ENCODE measurements at places on chromosomes 6 and 20.

DNA sequence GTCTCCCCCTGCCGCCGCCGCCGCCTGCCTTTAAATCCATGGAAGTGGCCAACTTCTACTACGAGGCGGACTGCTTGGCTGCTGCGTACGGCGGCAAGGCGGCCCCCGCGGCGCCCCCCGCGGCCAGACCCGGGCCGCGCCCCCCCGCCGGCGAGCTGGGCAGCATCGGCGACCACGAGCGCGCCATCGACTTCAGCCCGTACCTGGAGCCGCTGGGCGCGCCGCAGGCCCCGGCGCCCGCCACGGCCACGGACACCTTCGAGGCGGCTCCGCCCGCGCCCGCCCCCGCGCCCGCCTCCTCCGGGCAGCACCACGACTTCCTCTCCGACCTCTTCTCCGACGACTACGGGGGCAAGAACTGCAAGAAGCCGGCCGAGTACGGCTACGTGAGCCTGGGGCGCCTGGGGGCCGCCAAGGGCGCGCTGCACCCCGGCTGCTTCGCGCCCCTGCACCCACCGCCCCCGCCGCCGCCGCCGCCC lies 474 bp downstream of the CEBPB start:
- no peak for DNase-seq

DNA sequence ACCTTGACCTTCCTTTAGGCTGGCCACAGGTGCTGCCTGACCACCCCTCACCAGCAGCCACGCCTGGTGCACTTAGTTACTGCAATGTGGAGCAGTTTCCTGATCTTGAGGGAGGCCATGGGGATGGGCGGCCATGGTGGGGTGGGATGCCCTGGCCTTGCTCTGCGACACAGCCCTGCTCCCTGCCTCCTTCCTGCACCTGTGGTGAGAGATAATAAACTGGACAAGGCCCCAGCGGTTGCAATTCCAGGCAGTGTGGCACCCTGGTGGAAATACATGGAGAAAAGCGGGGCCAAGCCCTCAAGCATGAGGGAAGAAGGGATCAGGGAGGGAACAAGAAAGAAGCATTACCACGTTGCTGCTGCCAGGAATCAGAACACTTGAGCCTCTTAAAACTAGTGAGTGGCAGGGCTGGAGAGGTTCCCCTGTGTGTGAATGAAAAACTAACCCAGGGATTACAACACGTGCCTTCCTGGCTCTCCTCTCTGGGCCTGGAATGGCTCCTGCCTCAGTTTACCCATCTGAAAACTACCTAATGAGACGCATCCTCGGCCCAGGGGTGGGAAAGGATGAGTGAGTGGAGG lies 213.2 kb downstream of the LY86 start:
- no peak for DNase-seq

DNA sequence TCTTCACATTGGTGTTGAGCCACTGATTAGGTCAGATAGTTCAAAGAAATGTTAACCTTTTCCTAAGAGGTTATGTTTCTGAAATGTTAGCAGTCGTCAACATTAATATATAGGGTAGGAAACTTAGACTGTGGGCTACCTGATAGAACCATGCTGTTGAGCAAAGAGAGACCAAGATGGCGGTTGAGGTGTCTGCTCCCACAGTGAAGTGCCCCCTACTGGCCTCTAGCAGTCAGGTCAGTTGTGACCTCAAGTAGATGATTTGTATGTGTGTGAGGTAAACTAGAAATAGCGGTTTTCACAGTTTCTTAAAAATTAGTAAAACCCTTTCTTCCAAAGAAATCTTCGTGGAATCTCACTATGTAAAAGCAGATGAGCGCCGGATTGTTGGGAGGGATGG lies 40.3 kb downstream of the MTHFD1L start:
- no peak for DNase-seq

GRCh38 chr6:118813775-118814174 lies 80.2 kb upstream of the ASF1A start:
- no peak for DNase-seq

- DNase-seq: no peak
Observed at GRCh38 chr6:138659998-138660397, 113.6 kb upstream of the CCDC28A start.

DNA sequence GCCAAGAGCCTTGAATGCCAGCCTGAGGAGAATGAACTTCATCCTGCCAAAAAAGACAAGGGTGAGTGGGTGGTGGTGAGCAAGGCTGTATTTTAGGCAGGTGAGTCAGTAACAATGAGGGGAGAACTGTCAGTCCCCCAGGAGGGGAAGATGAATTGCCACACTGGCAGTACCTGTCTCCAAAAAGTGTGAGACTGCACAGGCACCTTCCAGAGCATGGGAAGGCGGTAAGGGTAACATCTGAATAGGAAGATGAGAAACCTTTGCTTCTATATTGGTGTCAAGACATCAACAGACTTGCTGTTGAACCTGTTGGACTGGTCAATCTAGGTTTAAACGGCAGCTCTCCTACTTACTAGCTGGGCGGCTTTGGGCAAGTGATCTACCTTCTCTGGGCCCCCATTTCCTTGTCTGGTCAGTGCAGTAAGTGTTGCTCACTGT lies 30.9 kb downstream of the STK35 start:
- DNase-seq: no peak

DNA sequence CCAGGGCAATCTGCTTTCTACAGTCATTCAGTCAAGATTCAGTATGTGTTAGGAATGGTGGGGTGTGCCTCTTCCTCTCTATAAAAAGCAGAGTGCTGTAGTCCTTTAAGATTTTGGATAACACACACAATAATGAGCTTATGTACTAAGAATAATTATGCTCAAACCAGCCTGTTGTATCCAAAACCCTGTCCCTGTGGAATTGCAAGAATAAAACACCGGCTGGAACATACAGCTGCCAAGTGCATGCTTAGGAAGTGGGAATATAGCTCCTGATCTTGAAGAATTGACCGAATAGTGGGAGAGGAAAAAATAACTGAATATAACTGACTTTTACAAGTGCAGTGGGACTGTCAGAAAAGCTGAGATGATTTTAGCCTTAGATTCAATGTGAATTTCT lies 979 bp upstream of the MOCS1 start:
- DNase-seq: no peak

- no peak for DNase-seq
Observed at GRCh38 chr6:14799928-14800327, 445.9 kb upstream of the JARID2 start.

DNA sequence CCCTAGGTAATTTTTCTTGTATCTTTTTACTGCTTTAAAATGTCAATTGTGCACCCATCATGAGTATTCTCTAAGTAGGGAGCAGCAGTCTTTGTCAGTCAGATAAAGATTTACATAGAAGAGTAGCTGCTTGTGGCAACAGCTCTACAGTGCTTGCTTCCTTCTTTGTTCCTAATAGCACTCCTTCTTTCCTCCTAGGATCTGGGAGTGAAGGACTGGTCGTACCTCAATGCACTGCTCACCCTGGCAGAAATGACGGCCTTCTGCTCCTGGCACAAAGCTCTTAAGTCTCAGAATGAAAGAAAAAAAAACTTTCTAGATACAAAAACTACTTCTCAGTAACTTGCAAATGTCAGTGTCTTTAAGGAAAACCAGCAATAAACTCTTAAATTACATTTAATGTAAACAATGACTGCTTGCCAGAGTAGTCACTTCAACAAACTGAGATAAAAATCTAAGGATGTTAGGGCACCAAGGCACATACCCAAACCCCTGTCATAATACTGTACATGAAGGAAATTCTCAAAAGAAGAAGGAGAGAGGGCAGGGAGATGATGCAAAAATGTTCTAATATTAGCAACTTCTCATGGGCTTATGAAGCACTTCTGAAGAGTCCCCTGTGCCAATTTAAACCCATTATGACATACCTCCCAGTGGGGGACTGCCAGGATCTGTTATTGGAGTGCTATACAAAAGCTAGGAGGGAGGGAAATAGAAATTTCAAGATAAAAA lies 34.0 kb downstream of the NCOA6 start:
- DNase-seq: no peak

- DNase-seq: no peak
Observed at GRCh38 chr6:49841424-49841823, 24.9 kb downstream of the CRISP1 start.

DNA sequence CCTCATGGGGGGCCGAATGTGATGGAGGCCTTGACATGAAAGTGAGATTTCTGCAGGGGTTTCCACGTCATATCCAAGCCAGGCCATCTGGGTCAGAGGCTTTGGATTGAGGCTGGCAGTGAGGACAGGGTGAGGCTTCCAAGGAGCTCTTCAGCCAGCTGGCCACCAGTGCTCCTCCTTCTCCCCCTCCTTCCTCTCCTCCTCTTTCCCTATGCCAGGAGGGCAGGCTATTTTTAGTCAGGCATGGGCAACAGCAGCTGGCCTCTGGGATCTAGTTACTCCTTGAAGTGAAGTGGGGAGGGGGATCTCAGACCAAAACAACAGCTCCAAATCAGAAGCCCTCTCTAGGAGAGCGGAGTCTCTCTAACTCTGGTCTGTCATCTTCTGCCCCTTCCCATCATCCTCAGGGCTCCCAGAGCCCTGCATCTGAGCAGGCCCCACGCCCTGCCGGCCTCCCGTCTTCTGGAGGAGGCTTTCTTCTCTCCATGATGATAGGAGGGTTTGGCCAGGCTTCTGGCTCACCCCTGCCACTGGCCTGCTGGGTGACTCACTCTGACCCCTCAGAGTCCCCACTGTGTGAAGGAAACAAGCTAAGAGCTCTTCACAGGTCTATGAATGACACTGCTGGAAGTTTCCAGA lies 612 bp downstream of the TNNC2 start:
- no peak for DNase-seq

GRCh38 chr6:5308066-5308465 lies 46.8 kb downstream of the FARS2 start:
- no peak for DNase-seq

DNA sequence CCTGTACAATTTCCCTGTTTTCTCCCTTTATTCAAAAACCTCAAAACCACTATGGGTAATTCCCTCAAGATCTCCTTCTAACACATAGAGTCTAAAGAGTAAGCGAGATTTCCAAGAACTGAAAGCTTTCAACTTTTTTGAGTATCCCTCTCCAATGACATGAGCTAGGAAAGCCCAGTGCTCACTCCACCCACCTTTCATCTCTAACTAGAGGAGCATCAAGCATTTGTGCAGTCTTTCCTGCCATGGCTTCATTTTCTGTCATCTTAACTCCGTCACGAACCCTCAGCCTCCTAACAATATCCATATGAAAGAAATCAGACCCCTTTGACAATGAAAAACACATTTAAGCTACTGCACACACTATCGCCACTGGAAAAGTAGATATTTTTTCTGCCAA lies 91.9 kb upstream of the SUPT3H start:
- DNase-seq: no peak

DNA sequence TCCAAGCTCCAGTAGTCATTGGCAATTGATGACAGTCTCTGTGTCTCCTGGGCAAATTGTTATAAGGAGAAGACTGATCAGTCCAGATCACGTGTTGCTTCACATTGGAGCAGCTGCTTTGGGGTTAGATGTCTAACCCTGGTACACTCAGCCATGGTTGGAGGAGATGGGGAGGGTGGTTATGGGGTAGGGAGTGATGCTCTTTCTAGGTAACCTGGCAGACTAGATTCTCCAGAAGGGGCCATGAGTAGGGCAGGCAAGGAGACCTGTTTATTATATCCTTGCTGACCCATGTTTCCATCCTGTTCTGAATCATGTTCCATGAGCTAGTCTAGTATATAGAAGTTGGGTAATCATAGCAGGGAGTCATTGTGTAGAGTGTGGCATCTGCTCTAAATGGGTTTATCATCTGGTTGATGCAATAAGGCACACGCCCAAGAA lies 50.8 kb upstream of the BACH2 start:
- no peak for DNase-seq

DNA sequence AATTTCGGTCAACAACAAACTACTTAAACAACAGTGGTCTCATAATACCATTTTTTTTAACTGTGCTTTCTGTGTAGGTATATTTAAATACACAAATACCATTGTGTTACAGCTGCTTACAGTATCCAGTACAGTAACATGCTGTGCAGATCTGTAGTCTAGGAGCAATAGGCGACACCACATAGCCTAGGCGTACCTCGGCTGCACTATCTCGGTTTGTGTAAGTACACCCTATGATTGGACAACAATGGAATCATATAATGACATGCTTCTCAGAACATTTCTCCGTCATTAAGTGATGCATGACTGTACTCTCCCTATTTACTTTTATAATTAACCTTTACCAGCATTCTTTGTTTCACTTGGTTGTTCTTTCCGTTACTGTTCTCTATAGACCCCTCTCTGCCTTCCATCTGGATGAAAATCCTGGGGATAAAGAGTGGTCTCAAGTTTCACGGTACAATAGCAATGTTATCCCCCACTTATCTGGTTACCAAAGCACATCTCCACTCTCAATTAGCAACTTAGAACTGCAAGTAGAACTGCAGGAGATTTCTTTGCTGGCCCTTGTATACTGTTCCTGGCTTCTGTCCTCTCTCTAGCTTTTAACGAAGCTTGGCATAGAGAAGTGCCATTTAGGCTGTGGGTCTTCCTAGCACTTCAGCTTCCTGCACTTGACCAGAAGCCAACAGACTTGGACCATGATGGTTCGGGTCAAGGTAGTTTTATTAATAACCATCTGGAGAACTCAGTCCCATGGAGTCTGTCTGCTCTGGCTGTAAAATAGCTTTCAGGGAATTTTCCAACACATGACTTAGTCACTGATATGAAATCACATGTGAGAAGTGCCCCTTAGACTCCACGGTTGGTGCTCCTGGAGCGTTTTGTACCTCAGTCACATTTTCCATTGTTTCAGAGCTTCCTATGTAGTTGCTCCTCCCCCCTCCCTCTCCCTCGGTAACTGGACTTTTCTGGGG lies 80.4 kb upstream of the POPDC3 start:
- DNase-seq: no peak

GRCh38 chr20:57618764-57619050 lies 1.5 kb downstream of the ZBP1 start:
- DNase-seq: no peak

GRCh38 chr20:22305381-22305780 lies 279.0 kb downstream of the FOXA2 start:
- DNase-seq: no peak

DNA sequence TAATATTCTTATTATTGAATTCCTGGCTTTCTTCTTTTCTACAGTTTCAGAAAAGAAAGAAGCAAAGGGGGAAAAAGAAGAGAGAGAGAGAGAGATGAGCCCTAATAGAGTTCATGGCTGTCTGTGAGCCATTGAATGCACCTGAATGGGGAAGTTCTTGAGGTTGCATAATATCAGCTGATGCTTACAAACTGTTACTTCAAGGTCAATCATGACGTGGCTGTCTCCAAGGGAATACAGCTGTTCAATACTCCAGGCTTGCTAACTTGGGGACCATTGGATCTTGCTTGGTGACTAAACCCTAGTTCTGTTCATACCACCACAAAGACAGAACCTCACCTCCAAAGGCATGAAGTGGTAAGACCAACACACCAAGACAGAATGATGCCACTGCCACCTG lies 180.4 kb downstream of the ADGRG6 start:
- no peak for DNase-seq

- DNase-seq: no peak
Observed at GRCh38 chr20:21557241-21558020, 43.6 kb upstream of the NKX2-2 start.

- DNase-seq: no peak
Observed at GRCh38 chr6:45495429-45496084, 117.8 kb upstream of the SUPT3H start.

Measured in retinal pigment epithelial cell (primary cell).